ENCODE measurements at places on chromosomes 3 and 15.
A peak's percentile ranks its signal among the peaks of the same experiment; 100 is the strongest.

GRCh38 chr3:47096959-47097358 lies 67.0 kb downstream of the SETD2 start:
- DNase-seq, result no peak

- DNase-seq, result no peak
These were observed 43.7 kb upstream of the TUBGCP5 start for GRCh38 chr15:23083115-23083514.

DNA sequence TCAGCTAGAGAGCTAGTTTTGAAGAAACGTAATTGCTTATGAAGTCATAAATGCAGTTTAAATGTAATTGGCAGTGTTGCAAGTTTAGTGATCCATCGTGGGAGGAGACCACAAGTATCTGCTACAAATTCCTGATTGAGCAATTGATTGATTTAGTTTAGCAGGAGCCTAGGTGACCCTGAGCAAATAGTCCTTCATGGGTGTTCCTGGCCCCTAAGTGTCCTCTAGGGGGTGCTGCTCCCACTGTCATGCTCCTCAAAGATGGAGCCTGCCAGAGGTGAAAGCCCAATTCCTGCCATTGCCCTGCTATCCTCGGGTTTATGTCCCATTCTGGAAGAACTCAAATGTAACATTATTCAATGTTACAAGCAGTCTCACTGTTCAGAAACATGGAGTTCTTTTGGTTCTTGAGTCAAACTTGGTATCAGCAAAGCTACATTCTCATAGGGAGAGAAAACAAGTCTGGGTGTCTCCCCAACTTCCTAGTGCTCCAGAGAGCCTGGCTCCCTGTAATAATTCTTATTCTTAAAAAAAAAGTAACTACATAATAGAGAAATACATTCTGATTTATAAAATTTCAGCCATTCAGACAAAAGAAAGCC lies 29.8 kb upstream of the SENP5 start:
- DNase-seq, result peak; percentile 60

DNA sequence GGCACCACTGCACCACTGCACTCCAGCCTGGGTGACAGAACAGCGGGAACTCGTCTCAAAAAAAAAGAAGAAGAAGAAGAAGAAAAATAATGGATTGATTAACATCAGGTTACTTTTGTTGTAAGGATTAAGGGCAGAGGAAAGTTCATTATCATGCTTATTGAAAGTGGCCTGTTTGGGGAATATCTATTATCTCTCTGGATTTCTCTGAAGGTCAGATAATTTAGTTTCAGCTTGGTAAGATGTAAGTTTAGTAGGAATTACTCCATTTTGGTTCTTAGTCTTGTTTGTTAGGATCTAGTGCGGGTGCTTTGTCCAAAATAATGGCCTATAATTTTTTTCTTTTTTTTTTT lies 2.5 kb upstream of the MTMR14 start:
- no peak for DNase-seq

DNA sequence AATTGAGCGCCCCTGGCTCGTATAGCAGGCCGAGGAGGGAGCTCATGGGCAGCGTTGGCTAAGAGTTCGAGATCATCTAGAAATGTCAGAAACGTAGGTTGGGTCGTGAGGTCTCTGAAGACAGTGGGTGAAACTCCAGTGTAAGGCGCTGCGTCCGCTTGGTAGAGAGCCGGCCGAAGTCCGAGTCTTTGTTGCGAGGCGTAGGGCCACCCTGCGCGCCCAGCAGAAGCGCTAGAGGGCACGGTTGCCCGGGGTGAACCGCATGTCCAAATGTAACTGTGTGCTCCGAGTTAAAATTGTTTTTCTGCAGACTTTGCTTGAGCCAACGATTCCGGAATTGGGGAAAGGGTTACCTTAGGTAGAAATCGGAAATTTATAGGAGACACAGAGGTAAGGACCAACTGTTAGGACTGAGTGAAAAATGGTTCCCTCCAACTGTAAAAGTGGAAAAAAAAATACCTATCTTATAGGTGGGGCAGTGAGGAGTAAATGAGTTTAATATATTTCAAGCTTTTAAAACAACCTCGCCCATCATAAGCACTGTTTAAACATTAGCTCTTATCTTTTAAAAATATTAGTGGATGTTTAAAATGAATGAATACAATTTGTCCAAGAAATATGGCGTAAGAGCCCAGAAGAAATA lies 993 bp upstream of the SIAH2 start:
- no peak for DNase-seq

DNA sequence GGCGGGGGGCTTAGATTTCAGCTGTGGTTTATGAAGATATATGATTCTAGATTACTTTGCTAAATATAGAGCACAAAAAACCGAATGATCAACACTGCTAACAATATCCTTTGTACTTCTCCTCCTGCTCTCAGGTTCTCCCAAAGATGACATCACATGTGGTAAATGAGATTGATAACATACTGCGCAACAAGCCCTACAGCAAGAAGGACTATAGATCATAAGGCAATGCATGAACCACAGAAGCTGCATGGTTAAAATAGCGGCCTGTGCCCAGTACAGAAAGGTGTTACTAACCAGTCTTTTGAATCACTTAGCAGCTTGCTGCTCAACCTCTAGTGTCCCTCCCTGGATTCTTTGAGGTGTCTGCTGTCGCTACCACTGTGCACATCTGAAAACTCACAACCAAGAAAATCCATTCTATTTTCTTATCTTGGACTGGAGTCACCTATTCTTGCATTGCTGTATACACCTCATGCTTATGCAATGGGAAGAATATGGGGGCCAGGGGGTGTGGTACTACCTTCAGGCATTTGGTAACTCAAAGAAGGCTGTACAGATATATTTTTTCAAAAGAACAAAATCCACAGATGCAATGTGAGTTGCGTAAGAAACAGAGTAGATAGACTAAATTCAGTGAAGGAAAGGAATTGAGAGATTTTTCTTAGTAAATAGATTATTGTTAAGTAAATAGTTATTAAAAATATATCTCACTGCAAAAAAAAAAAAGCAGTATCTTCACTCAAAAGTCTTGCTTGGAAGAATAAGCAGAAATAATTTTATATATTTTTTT lies 18.2 kb downstream of the SSR3 start:
- no peak for DNase-seq

DNA sequence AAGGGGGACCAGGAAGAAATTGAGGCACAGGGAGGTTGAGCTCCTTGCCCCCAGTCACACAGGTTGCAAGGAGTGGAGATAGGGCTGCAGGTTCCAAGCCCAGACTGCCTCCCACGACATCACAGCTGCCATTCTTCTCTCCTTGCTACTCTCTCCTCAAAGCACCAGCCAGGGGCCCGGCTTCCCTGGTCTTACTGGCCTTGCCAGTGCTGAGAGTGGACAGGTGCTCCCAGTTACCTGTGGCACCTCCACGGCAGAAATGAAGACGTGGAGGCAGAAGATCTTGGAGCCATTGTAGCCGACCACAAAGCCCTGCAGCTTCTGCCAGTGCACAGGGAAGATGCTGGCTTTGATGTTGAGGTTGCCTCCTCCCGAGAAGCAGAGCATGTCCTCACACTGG lies 17.9 kb upstream of the ACAD9 start:
- no peak for DNase-seq

DNA sequence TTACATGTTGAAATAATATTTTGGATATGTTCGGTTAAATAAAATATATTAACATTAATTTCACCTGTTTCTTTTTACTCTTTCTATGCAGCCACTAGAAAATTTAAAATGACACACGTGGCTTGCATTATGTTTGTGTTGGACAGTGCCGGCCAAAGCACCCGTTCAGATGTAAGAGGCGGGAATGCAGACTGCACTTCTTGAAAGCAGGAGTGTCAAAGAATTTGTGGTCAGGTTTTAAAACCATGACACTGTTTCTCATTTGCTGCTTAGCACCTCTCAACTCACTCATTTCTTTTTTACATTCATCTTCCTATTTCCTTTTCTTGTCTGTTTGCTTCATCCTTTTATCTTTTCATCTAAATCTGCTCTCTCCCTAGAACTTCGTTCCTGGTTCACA lies 35.3 kb upstream of the MINAR1 start:
- no peak for DNase-seq

DNA sequence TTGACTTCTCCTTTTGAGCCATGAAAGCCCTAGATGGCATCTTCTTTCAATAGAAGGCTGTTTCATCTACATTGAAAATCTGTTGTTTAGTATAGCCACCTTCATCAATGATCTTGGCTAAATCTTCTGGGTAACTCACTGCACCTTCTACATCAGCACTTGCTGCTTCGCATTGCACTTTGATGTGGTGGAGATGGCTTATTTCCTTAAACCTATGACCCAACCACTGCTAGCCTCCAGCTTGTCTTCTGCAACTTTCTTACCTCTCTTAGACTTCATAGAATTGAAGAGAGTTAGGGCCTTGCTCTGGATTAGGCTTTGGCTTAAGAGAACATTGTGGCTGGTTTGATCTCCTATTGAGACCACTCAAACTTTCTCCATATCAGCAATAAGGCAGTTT lies 189.8 kb downstream of the PLCL2 start:
- no peak for DNase-seq

DNA sequence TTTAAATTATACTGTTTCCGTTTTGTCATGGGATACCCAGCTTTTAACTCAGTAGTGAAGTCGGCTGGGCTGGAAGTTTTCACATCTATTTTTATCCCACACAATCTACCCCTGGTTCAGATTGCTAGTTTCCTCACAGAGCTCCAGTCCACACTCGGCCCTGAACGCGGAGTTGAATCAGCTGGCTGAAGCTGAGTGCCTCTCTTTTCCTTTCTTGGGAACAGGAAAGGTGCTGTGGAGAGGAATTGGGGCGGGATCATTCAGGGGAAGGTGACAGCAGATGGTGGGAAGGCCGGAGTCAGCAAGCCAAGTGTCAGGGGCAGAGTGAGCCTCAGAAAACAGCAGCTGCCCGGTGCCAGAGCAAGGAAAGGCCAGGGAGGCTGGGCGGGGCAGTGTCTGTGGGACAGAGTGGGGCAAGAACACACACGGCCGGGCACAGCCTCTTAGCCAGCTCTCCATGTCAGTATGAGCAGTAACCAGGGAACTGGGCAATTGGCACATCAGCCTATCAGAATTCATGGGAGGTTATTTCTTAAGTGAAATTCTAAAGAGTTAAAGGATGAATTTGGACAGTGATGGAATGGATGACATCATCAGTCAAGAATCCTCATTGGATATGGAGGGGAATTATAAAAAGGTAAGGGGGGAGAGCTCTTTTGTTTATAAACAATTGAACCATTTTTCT lies 135.7 kb upstream of the IL12A start:
- no peak for DNase-seq

- DNase-seq, result no peak
These were observed 37.3 kb downstream of the CACNA2D2 start for GRCh38 chr3:50466177-50466576.

DNA sequence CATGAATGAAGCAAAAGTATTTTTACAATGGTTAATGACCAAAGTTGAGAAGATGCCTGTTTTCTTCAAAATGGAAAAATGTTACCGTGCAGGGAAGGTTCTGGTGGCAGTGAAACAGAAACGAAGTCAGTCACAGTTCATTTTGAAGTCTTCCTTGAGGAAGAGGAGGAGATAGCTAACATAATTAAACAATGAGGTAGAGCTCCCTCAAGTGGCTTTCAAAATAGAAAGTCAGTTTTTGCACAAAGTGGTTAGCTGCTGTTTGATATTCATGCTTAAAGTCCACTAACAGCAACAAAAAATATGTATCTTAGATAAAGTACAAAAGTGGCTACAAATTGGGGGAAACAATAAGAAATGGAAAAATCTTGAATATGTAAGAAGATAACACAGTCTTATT lies 87.3 kb downstream of the TFG start:
- no peak for DNase-seq

DNA sequence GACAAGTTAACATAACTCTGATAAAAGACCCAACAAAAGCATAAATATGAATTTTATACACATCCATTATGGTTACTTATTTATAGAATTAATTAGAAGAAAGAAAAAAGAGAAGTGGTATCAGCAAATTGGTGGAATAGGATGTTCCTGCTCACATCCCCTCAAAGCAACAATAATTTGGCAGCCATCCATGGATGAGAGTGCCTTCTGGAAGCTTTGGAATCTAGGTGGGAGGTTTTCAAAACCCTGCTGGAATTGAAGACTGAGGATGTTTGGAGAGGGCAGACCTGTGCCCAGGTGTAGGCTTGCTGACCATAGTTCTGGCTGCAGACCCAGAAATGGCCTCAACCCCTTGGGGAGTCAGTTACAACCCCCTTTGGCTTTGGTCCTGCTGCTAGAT lies 91.2 kb downstream of the EDEM1 start:
- DNase-seq, result no peak

GRCh38 chr15:70036585-70037291 lies 61.0 kb downstream of the TLE3 start:
- DNase-seq, result no peak

DNA sequence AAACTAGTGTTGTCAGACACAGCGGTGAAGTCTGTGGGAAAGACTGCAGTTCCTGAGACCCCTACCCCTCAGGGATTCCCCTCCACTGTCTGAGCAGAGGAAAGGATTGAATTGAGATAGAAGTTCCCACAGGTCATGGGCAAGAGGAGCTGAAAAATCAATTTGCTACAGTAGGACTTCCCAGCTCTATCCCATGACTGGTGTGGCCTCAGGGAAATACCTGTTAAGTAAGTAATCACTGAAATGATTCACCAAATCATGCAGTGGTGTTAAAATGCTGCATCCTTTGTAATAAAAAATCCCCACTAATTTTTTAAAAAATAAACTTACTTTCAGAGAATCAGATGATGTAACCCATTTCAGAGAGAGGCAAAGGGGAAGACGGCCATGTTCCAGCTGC lies 45.0 kb upstream of the SPRED1 start:
- no peak for DNase-seq

DNA sequence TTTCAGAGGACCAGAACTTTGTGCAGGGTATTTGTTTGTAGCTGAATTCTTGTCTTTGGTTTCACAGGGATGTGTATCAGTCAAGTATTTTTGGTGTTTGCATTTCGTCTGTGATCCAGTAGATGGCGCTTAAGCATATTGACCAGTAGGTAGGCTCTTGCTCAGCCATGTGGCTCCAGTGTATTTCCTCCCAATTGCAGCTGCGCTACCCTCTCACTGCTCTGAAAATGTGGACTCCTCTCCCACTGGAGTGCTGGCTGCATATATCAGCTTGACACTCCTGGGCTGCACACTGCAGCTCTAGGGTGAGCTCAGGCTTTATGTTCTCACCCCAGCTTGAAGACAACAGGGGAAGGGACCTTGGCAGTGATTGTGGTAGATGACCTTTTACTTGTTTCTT lies 1264.3 kb upstream of the ALCAM start:
- no peak for DNase-seq

- DNase-seq, result no peak
These were observed 82.4 kb downstream of the CCNL1 start for GRCh38 chr3:157077565-157077991.

DNA sequence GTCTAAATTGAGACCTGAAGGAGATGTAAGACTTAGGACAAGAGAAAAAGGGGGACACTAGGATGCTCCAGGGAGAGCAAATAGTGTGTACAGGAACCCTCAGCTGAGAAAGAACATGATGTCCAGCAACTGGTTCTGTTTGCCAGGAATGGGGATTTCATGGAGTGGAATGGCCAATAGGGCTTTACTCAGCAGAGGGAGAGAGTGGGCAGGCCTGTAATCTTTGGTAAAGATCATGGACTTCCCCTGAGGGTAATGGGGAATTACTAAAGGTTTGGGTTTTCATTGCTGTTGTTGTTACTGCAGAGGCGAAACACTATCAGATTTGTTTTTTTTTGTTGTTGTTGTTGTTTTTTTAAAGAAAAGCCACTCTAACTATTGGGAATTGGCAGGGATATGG lies 99.0 kb downstream of the SCN11A start:
- DNase-seq, result no peak

- DNase-seq, result no peak
These were observed 19.8 kb downstream of the LARP6 start for GRCh38 chr15:70833861-70834765.

GRCh38 chr3:36923523-36923943 lies 21.3 kb downstream of the TRANK1 start:
- no peak for DNase-seq

All from activated T-cell treated with anti-CD3 and anti-CD28 coated beads for 48 hours (primary cell).